ENCODE measurements at places on chromosomes 16 and 17.
A peak's percentile ranks its signal among the peaks of the same experiment; 100 is the strongest.

GRCh38 chr17:64337676-64338075, 53.0 kb downstream of the PECAM1 start:
- DNase-seq: no peak

- no peak for DNase-seq
Observed at GRCh38 chr17:1005361-1005946, 8.5 kb downstream of the TIMM22 start.

DNA sequence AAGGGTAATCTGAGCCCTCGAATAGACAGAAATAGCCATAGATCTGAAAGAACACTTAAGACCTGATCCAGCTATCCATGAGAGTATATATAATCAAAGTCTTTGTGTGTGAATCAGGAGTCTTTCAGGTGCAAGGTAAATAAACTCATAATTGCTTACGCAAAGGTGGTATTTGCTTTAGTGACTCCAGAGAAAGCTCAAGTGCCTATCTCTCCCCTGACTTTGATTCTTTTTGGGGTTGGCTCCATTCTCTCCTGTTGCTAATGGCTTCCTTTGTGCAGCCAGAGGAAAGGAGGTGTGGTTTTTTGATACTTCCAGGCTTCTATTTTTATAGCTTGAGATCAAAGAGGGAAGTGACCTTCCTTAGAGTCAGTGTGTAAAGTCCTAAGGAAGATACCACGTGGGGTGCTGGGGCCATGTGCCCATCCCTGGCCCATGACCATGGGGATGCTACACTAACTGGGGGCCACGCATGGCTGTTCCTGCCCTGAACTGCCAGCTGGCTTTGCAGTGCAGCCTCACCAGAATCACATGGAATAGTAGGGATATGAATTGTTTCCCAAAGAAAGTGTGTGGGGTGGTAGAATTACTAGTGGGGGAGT, 45.8 kb downstream of the TENT4B start:
- DNase-seq: no peak

GRCh38 chr17:77428749-77429368, 288.1 kb downstream of the SEC14L1 start:
- no peak for DNase-seq

GRCh38 chr17:40714473-40714872, 10.9 kb upstream of the KRT24 start:
- no peak for DNase-seq

GRCh38 chr16:53504665-53505064, 1.7 kb upstream of the AKTIP start:
- DNase-seq: no peak

- DNase-seq: no peak
Observed at GRCh38 chr17:16980813-16981731, 9.2 kb upstream of the TNFRSF13B start.

GRCh38 chr17:57677301-57677700, 67.8 kb downstream of the CCDC182 start:
- no peak for DNase-seq

- DNase-seq: peak; percentile 68
Observed at GRCh38 chr16:70740914-70741782, 55.3 kb upstream of the MTSS2 start.

- DNase-seq: no peak
Observed at GRCh38 chr16:87246269-87247065, 70.7 kb downstream of the C16orf95 start.
